ENCODE measurements at places on chromosomes 1 and 21. TPM values are rescaled to one million over a fixed set of nuclear protein-coding genes. Genes with fewer than 3 reads are reported as not detected.
A peak's percentile ranks its signal among the peaks of the same experiment; 100 is the strongest.

CYP4A22 gene
- total RNA-seq: not detected

DNA sequence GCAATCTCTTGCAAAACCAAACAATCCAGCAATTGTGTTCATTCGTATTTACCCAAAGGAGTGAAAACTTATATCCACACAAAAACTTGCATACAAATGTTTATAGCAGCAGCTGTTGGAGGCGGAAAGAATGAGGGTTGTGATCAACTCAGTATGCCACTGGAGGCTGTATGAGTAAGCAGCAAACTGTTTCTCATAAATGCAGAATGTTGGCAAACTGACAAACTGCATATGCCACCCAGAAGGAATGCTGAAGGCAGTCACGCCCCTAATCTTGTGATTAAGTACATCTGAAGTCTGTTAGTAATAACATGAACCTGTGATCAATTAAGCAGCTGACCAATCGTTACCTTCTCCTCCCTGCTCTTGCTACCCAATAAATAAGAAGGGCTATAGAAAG lies 60.5 kb upstream of the CR2 start:
- DNase-seq: peak; percentile 97

- DNase-seq: no peak
Observed at GRCh38 chr1:32867151-32867550, 3.6 kb downstream of the FNDC5 start.

DNA sequence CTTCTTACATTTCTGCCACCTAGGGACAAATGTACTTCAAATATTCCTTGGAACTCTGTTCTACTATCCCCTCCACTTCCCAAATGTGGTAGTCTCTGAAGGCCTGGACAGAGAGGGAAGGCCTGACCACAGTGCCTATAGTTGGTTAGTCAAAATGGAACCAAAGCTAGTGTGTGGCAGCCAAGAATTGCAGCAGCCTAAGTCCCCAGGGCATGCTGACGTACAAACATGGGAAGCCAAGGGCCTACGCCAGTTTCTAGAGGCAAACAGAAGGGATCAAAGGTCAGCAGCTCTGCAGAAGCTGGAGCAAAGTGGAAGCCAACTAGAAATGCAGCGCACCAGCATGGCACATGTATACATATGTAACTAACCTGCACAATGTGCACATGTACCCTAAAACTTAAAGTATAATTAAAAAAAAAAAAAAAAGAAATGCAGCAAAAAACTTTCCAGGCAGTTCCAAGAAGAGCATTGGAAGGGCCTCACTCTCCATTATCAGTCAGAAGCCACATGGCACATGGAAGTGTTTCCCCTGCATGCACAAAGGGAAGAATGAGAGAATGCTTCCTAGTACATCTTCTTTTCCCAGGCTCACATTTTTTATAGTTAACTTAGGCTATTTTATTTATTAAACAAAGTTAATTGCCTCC lies 39.4 kb upstream of the GADD45A start:
- no peak for DNase-seq

SERPINC1 gene
- total RNA-seq: not detected

GRCh38 chr21:41819856-41820281 lies 53.0 kb upstream of the RIPK4 start:
- DNase-seq: no peak

- no peak for DNase-seq
Observed at GRCh38 chr1:10717296-10718082, 79.0 kb downstream of the CASZ1 start.

DNA sequence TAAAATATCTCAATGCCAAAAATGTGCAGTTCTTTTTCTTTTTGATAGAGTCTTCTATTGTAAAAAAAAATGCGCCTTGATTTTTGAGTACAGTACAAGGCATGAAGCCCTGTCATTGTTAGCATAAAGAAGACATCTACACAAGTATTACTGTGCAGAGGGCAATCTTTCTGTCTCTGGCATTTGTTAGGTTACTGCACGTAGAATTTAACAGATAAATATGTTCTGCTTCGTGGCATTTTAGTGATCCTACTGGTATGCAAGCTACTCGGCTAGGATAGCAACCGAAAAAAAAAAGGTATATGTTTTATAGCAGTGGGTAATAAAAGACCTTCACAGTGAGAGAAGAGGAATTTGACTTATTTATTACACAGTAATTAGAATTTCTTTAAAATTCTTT lies 492.9 kb upstream of the ADGRL2 start:
- no peak for DNase-seq

DNA sequence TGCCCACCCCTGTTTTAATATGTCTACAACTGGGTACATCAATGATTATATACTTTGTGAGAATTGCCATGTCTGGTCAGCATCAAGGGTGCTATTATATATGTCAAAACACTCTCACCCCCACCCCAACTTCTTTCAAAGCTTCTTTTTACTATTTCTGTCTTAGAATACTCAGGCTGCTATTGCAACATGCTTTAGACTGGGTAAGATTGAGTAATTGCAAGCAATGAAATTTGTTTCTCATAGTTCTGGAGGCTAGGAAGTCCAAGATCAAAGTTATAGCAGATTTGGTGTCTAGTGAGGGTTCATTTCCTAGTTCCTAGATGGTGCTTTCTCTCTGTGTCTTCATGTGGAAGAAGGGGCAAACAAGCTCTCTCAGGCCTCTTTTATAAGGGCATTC lies 100.5 kb upstream of the KCNK1 start:
- DNase-seq: no peak

DNA sequence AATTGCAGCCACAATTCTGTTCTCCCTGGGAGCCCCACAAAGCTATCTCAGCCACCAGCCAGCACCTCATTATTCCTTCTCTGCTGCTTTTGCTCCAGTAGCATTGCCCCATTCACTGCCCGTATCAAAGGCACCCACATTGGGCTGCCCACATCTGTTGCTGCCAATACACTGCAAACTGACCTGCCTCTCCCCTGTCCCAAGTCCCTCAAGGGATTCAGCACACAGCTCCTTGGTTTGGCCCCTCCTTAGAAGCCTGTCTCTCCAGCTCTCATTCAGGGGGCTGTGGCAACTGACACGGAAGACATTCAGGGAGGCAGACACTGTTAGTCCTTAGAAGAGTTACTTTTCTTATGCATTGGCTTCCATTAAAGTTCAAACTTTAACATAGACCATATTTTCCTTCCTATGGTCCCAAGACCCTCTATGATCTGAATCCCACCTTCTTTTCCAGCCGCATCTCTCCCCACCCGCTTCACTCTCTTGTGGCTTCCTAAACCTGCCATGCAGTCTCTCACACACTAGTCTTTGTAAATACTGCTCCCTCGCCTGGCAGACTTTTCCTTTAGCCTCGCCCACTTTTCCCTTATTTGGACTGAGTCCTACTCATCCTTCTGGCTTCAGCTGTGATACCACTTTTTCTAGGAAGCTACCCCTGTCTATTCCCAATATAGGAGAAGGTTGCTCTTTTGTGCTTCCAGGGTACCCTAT lies 19.3 kb upstream of the KLHDC8A start:
- peak; percentile 64 for DNase-seq

DNA sequence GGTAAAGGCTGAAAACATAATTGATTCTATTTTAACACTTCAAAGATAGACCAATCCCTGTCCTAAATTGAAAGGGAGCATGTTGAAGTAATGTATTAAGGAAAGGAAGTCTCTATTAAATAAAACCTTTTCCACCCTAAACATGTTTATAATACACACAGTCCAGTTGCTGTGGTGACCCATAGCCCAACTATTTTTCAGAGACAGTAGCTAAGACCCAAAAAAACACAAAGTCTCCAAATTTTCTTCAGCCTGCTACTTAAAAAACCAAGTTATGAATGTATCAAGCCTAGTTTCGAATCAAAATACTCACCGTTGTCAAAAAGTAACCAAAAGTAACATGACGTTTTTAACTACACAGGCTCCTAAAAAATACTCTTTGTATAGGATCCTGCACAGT lies 1.6 kb downstream of the ELK4 start:
- peak; percentile 41 for DNase-seq

DNA sequence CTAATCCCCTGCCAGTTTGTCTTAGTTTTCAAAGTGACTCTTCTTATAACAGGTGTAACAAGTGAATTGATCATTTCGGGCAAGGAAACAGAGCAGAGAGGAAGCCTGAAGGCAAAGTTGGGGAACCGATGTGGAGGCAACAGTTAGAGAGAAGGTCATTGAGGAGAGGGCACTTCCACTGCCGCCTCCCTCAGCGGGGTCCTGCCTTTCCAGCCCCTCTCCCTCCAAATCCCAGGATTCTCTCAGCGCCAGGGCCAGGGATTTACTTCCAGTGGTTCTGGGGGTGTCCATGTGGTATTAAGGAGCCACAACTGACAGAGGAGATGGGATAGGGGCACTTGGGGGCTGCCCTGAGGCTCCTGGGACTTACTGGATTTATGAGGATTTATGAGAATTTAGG lies 39.7 kb upstream of the PDE9A start:
- DNase-seq: no peak

- no peak for DNase-seq
Observed at GRCh38 chr1:2854151-2854550, 52.7 kb upstream of the TTC34 start.

- peak; percentile 50 for DNase-seq
Observed at GRCh38 chr1:10646347-10646861, 150.0 kb downstream of the CASZ1 start.

KIAA0040 gene
- total RNA-seq: not detected

TSTD1 gene
- 27.3 TPM for total RNA-seq

DNA sequence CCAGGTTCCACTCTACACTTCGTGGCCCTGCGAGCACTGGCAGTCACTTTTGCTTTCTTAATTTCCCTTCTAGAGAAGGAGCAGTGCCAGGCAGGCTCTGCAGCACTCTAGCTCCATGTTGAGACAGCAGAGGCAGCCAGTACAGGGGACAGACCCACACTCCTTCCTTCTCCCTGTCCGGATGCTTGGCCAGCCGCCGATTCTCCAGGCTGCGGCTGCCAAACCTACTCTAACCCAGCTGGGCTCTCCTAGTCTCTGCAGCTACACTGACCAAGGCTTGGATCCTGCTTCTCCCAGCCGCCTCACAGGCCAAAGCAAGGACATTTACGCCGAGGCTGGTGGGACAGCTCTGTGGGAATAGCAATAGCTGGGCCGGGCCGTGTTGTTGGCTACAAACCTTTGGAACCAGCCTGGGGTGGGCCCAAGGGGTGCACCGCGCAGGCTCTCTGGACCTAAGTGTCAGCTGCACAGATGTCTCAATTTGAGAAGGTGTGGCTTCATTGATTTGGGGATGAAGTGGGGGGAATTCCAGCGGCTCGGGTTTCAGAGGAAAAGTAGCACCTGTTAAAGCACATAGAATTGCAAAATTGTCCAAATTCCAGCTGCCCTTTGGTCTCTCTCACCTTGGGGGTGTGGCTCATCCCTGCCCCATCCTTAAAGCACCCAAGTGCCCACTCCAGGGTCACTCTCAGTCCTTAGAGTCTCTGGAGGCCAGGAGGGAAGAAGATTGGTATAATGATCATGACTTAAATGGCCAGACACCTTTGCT lies 3.2 kb downstream of the BARHL2 start:
- DNase-seq: no peak

DNA sequence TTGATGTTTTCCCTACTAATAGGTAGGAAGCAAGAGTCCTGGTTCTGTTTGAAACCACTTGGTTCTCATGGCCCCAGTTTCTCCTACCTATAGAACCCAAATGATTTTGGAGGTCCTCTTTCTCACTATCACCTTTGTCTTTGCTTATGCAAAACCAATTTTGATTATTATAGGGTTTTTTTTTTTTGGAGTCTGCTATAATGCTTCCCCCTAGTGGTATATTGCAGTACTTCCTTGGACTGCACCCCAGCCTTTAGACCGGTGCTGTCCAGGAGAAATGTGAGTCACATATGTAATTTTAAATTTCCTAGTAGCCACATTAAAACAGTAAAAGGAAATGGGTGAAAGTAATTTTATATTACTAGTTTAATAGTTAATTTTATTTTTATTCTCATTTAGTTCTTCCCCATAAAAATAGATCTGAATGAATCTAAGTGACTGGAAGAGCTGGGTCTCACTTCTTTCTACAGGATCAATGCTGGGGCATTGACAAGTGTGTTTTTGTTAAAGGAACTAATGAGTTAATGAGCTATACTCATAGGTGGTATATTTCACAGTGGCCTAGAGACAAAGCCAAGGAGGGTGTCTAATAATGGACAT lies 10.6 kb downstream of the FCMR start:
- peak; percentile 63 for DNase-seq

DNA sequence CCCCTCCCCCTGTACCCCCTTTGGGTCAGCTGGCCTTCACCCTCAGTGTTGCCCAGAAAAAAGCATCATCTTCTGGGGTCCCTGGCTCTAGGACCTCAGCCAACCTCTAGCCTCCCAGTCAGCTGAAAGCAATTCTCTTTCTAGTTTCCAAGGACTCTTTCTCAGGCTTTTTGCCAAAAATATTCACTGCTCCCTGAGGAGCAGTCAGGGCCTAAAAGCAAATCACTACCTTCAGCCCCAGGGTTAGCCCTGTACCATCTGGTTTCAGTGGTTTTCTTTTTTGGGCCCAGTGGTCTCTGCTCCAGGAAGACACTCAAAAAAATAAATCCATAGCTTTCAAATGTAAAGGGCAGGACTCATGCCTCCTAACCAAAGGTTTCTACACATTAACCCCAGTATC lies 3.1 kb upstream of the LMOD1 start:
- DNase-seq: no peak

MAP3K21 gene
- under 0.01 TPM for total RNA-seq

MFAP2 gene
- total RNA-seq: 5.8 TPM

OR6N1 gene
- not detected for total RNA-seq

RHD gene
- total RNA-seq: not detected

DNA sequence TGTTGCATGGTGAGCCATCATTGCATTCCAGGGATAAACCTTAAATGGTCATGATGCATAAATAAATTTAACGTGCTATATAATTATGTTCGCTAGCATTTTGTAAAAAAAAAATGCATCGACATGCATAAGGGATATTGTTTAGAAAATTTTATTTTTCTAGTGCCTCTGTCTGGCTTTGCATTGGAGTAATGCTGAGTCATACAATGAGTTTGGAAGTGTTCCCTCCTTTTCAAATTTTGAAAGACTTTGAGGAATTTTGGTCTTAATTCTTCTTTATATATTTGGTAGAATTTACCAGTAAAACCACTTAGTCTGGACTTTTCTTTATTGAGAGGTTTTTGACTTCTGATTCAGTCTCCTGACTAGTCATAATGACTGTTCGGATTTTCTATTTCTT lies 4.9 kb downstream of the MNDA start:
- DNase-seq: no peak

GRCh38 chr1:60160141-60160540 lies 86.6 kb upstream of the C1orf87 start:
- no peak for DNase-seq

ILDR2 gene
- total RNA-seq: 0.69 TPM

GRCh38 chr1:168301664-168302320 lies 21.1 kb downstream of the TBX19 start:
- DNase-seq: peak; percentile 67

TTC34 gene
- total RNA-seq: 0.11 TPM

- DNase-seq: no peak
Observed at GRCh38 chr1:226764533-226764932, 25.5 kb upstream of the ITPKB start.

GRCh38 chr1:176954242-176954641 lies 210.3 kb downstream of the ASTN1 start:
- no peak for DNase-seq

HMCN1 gene
- under 0.01 TPM for total RNA-seq

- no peak for DNase-seq
Observed at GRCh38 chr1:34320053-34320669, 143.5 kb downstream of the C1orf94 start.

TLR5 gene
- total RNA-seq: 0.13 TPM

- peak; percentile 93 for DNase-seq
Observed at GRCh38 chr1:244104309-244105060, 53.4 kb downstream of the ZBTB18 start.

OR2T29 gene
- not detected for total RNA-seq

HPCAL4 gene
- total RNA-seq: 3.1 TPM
